NCI-H1092 treated with DMSO at 0.1 percent for 48 hours (cell line): ENCODE measurements at places on chromosomes 13 and 19.

GRCh38 chr13:23701636-23702035 is 131.4 kb downstream of the TNFRSF19 start:
- DNase-seq, result no peak

DNA sequence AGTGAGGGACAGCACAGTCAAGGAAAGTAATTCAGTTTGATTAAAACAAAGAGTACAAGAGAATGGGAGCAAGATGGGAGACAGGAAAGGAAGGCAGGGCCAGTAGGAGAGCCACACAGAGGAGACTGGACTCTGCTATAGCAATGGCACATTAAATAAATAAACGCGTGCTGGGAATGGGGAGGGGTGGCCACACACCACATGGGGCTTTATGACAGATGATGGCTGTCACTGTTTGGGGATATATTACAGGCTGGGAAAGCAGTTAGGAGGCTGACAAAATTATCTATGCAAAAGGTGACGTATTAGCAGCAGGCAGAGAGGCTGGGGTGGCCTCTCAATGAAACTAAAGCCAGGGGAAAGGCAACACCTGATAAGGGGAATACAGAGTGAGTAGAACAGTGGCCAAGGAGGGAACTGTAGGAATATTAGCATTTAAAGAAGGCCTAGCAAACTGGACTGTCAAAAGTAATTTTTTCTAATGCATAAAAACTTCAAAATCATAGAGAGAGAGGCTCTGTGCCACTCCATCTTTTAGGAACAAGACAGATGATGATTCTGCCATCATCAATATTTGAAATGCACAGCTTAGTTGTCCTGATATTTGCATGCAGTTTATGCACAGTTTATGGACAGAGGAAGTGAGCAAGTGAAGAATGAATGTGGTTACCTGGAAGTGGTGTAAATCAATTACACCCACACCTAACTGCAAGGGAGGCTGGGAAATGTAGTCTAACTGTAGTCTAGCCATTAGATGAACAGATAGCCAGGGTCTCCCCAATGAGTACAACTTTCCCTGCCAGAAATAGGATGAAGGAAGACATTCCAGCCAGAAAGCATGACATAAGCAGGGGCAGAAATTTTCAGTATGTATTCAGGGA is 346.5 kb downstream of the FOXO1 start:
- no peak for DNase-seq

DNA sequence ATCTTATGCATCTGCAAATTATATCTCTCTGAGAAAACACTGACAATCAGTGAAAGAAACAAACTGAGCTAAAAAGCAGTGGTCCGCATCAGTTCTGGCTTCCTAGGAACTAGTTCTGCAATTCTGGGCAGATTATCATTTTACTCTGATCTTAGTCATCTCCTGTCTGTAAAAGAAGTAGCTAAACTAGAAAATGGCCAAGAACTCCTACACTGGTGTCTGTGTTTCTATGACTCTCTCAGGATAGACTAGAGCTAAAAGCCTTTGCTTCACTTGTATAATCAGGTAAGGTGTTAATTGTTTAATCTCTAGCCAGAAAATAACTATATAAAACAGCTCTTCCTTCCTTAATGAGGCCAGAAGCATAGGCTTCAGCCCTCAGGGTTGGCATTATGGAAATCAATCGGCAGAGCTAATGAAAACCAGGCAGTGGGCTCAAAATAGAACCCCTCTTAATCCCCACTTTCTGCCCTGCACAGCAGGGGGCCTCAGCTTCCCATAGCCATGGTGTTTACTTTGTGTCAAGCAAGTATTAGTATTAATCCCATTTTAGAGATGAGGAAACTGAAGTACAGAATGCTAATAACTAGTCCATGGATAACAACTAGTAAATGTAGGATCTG is 459.2 kb downstream of the FGF14 start:
- peak; percentile 36 for DNase-seq

DNA sequence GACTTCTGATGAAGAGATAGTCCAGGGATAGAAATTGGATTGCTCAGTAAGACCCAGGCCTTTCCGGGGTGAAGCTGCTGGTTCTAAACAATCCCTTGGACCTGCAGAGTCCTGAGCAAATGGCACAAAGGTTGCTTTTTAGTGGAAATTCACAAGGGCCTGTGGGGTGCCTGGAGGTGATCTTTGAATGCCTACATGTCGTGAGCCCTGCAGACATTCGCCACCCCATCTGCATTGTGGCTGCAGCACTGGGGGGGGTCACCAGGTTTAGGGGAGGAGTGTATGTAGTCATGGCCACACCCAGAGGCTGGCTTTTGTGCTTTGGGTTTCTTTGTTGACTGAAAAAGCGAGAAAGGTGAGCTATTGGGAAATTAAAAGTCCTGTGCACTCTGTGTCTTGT is 41.4 kb downstream of the SLC7A9 start:
- no peak for DNase-seq

- DNase-seq, result no peak
These were observed 1340.8 kb downstream of the PCDH9 start for GRCh38 chr13:65889368-65889767.

- DNase-seq, result no peak
These were observed 5.5 kb downstream of the SACS start for GRCh38 chr13:23427881-23428528.

DNA sequence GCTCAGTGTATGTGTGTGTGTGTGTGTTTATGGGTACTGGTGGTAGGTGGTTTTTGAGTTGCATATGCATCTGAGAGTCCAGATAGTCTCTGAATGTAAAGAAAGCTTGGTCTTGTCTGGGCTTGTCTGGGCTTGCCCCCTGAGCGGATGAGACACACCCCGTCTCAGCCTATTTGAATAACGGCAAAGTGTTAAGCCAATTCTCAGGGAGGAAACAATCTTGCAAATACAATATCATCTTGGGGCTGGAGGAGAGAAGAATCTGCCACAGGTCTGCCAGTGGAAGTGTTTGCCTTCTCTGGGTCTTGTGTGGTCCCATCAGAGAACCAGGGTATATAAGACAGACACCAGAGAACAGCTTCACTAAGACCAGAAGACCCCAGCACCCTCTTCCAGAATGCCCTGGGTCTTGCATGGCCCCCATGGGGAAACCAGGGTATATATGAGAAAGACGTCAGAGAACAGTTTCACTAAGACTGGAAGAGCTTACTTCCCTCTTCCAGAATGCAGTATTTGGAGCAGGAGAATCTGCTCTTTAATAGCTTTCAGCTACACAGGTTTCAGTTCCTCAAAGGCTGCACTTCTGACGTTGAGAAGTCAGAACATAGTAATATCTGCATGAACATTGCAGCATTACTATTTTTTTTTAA is 13.3 kb downstream of the CD70 start:
- DNase-seq, result no peak

GRCh38 chr13:100275746-100276145 is 186.9 kb downstream of the PCCA start:
- no peak for DNase-seq

- peak; percentile 53 for DNase-seq
These were observed 12.0 kb upstream of the SHFL start for GRCh38 chr19:10074153-10074552.

- no peak for DNase-seq
These were observed 13.6 kb downstream of the ONECUT3 start for GRCh38 chr19:1766800-1767352.

GRCh38 chr19:9945319-9945966 is 9.1 kb upstream of the OLFM2 start:
- DNase-seq, result no peak

DNA sequence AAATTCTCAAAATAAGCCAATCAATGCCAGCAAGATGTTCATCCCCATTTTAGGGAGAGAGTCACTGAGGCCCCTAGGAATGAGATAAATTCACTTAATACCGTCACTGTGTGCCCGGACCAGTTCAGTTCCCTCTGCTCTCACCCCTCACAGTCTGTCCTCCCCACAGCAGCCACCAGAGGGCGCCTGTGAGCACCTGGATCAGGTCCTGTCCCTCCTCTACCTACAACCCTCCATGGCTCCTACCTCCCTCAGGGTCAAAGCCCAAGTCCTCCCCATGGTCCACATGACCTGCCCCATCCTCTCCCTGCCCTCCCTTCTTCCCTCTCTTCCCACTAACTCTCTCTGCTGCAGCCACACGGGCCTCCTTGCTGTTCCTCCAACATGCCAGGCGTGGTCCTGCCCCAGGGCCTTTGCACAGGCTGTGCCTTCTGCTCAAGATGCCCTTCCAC is 42.0 kb upstream of the NFIC start:
- no peak for DNase-seq

DNA sequence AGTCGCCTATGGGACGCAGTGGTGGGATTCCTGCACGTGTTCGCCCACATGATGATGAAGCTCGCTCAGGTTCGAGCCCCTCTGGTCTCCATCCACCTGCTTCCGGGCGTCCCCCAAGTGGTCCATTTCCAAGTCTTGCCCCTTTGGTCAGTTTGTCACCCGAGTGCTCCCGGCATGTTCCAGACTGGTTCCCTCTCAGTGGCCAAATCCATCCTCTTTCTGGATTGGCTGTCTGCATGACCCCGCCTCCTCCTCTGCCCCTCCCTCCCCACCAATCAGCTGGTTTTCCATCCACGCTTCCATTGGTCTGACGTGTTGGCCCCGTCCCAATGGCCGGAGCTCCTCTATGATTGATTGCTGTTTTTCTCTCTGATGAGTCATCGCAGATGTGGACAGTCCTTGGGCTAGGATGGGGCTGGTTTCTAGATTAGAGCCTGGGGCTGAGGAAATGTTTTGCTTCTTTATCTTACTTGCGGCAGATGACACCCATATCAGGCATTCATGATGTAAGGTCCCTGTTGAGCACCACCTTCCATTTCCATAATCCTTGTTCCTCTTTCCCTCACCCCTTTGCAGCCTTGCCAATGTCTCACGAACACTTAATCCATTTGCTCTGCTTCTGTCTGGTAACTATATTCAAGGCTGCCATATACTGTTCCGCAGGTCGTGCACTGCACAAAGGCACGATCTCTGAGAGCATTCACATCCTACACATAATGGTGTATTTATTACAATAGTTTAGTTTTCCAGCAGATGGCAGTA is 73.8 kb downstream of the MAP4K1 start:
- DNase-seq, result peak; percentile 13

DNA sequence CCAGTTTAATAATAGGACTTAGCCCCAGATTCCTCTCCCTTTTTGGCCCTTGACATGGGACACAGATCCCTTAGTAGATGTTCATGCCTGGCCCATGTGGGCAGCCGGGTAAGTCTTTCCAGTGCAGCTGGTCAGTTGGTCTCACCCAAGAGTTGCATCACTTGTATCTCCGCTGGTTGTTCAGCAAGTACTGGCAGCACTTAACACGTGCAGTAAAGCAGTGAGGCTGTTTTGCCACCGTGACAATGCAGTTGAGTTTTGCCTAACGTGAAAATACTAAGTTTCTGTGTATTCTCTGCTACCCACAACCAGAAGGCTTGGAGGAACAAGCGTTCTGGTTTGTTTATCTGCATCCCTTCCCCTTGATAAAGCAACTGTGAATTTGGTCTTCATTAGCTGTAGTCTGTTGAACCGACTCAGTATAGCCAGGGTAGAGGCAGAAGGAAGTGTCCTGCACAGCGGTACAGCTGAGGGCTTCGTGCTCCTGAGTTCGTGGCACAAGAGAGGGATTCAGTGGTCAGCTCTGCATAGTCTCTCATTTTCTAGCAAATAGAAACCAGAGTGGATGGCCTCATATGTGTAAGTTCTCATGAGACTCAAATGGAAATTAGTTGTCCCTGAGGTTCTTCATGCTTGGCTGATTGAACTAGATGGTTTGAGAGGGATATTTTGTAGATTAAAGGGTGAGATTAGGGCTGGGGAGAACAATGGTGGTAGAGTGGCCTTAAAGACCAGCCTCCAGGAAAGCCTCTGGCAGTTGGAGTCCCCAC is 50.3 kb downstream of the ARHGEF7 start:
- DNase-seq, result no peak

DNA sequence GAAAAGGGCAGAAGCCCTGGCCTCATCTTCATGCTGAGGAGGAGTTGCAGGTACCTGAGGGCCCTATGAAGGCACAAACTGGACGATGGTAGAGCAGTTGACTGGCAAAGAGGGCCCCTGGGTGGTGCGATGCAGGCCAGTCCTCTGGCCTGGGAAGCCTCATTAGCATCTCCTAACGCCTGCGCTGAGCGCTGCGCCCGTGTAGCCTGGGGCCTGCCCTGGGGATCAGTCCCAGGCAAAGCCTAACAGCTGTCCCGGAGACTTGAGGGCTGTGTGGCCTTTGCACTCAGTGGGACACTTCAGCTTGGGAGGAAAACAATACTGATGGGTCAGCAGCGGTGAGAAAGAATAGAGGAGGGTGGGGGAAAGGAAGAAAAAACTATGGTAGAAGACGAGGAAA is 187.7 kb downstream of the RAP2A start:
- DNase-seq, result no peak

DNA sequence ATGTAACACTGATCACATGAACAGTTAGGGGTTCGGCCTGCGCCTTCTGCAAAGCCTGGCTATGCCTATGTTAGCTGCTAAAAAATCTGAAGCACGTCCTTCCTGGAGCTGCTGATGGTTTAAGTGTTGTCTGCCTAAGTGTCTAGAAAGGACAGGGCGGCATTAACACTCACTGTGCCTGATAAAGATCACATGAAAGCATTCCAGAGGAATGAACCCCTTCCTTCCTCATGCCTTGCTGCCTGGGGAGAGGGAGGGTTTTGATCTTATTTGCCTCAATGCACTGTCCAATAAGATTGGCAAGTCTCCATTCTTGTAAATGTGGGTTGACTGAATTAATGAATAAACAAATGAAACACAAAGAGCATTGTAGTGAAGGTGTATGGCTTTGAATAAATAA is 5.2 kb downstream of the DOCK9 start:
- no peak for DNase-seq

DNA sequence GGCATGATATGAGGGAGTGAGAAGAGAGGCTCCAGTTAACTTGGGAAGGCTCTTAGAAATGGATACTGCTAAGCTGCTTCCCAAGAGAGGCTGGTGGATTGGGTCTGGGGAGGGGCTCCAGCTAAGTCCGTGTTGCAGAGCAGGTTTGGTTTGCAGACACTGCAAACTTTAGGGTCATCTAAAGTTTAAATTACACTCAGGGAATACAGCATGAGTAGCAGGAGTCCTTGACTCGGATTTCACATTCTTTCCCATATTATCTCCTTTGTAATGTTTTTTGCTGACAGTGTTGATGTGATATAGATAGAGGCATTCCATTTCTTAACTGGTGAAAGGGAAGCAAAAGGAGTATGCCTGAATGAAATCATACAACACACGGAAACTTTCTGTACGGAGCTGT is 31.9 kb downstream of the SGCG start:
- no peak for DNase-seq
